ENCODE measurements at places on chromosomes 2 and 18.

DNA sequence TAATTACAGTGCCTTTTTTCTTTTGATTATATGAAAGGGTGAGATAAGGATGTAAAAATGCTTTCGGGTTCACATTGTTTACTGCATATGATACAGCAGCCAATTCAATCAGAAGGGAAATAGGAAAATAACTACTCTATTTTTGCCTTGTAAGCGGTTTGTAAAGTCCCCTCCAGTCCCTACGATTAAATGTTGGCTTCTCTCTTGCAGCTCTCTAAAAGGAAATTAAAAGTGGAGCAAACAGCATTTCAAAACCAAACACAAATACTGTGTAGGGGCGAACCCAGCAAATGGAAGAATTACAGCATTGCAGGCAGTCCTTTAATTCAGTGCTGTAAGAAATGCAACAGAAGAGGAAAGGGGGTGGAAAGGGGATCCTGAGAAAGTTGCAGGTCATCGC, 18.9 kb downstream of the LYPD6B start:
- DNase-seq: no peak

DNA sequence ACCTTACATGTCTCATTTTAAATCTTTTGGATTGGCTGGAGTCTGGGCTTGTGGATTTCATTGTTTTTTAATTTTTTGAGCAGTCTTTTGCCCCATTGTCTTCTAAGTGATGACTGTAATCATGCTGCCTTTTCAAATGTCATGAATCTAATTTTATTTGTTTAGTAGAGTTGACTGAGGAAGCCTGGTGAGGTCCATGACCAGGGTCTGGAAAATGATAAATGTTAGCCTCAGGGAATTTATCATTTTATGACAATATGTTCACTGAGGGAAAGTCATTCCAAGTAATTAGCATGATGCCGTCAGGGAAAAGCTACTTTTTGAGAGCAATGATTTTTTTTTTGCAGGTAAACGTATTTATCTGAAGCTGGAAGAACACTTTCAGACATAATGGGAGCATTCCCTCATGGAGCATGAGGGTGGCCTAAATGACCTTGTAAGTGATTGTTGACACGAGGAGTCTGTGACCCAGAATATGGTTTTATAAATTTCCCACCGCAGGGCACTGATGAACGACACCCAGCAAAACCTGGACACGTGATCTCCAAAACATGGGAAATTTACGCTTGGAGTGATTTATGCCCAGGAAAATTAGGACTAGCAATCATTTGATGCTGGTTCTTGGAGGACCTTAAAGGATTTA, 155.3 kb upstream of the NABP1 start:
- DNase-seq: no peak

DNA sequence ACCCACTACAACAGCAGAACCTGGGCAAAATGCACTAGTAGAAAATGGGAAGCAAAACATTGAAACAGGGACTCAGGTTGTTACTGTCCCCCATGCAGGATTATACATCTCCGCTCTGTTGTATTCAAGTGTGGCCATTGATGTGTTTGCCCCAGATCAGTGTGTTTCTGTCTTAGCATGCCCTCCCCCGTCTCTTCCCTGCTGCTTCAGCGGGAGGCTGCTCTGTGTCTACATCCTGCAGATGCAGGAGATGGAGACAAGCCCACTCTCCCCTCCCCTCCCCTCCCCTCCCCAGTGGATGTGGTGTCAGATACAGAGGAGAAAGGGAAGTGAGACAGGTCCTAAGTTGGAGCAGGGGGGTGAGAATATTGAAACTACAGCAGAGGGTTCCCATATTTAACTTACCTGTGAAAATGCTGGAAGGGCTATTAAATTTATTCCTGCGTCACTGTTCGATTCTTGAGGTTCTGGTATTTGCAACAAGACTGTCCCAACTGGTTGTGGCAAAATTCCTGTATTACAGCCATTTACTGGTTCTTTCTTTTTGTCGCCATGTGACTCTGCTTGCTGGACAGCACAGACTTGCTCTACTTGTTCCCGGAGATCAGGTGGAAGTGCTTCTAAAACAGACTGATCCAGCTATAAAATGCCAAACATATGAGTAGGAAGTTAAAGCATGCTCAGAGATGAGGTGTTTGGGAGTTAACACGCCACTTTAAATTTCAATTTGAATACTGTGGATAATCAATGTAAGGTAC, 67.0 kb downstream of the EIF5B start:
- no peak for DNase-seq

DNA sequence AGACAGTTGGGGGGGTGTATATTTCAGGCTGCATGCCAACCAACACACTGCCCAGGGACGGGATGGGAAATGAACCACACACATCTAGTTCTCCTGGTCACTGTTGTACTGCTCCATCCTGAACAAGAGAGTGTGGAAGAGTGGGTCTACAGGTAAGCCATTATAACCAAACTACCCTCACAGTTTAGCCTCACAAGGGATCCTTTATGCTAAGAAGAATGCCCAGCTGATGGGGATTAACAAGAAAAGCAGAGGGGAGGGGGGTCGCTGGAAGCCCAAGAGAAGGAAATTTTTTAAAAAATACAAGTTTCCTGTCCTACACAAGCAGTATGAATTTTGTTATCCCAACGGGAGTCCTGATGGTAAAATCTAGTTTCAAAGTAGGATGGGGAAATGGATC, 16.1 kb downstream of the SPRED2 start:
- no peak for DNase-seq

- DNase-seq: no peak
These were observed 187.4 kb downstream of the CCDC102B start for GRCh38 chr18:68985172-68985820.

DNA sequence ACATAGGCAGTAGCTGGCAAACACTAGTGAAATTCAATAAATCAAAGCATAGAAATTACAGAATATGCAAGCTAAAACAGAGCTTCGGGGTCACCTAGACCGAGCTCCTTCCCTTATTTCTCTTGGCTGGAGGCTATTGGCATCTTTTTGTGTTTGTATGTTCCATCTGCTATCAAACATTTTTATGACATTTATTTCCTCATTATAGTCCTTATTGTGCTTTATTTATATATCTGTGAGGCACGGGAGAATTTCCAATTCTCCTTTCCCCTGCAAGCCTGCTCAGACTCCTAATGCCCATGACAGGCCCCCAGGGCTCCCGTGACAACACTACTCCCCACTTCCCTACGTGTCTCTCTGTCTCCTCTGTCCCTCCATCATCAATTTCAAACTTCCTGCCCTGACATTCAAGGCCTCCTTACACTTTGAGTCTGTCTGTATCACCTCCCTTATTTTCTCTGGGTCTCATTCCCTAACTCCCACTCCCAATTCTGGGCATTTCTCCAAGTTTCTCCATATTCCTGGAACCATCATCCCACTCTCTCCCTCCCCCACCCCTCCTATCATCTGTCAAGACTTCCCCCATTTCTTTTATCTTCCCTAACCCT, 316.9 kb downstream of the OSR1 start:
- DNase-seq: no peak

- no peak for DNase-seq
These were observed 30.2 kb downstream of the CABLES1 start for GRCh38 chr18:23165271-23166068.

DNA sequence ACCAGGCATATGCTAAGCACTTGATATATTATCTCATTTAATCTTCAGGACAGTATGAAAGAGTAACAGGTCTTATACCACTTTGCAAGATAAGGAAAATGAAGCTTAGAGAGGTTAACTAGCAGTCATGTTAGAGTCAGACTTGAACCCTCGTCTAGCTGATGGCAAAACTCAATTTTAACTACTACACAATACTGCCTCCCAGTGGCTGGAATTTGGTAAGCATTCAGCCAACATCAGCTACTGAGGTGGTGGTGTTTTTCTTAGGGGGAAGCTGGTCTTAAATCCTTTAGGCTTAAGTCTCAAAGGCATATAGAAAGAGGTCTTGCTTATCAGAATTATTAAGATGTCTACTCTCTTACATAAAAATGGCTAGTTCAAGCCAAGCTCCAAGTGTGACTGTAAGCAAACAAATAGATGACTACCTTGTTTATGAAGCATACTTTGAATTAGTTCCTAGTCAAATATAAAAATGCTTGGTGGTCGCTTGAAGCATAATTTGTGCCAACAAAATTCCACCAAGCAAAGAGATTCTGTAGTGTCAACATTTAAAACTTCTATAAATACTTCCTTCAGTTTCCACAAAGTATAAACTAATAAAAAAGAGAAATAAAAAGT, 325.4 kb upstream of the FIGN start:
- no peak for DNase-seq

- DNase-seq: no peak
These were observed 418.8 kb upstream of the NETO1 start for GRCh38 chr18:73286584-73286983.

DNA sequence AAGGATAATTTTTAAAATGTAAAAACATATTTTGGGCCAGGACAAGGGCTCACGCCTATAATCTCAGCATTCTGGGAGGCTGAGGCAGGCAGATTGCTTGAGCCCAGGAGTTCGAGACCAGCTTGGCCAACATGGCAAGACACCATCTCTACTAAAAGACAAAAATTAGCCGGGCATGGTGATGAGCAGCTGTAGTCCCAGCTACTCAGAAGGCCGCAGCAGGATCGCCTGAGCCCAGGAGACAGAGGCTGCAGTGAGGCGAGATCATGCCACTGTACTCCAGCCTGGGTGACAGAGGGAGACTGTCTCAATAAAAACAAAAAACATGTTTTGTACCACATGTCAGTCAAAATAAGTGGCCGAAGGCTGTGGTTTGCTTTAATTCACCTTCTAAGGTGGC, 122.5 kb downstream of the HDAC4 start:
- no peak for DNase-seq

- DNase-seq: no peak
These were observed 463 bp downstream of the PPP1CB start for GRCh38 chr2:28751956-28752630.

- no peak for DNase-seq
These were observed 55.7 kb upstream of the ACKR3 start for GRCh38 chr2:236513956-236514355.

DNA sequence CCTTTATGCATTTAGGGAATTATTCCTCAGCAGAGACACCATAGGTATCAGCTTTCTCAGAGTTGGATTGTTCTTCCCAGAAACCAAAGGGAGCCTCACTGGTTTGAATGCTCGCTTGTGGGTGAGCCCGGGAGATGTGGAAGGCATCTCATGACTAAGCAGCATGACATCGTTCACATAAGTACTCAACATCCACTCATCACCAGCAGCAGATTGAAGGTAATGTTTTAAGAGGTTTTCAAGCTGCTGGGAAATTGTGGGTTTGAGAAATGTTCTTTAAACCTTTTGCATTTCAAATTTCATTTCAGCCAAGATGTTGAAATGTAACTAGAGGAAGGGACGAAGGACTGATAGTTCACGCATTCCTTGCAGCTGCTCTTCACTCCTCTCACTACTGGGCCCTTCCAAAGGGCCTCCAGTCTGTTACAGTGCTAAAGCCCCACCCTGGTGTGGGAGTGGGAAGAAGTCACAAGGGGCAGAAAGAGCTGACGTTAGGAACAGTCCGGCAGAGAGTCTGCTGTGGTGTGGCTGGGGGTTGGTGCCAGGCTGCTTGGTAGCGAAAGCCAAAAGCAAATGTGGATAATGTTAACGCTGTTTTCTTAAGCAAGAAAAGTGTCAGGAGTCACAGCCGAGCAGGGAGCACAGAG, 324.5 kb upstream of the EPHA4 start:
- DNase-seq: no peak

- DNase-seq: no peak
These were observed 12.0 kb downstream of the GPR35 start for GRCh38 chr2:240637116-240637900.

GRCh38 chr2:160621748-160622147, 128.1 kb upstream of the RBMS1 start:
- no peak for DNase-seq

DNA sequence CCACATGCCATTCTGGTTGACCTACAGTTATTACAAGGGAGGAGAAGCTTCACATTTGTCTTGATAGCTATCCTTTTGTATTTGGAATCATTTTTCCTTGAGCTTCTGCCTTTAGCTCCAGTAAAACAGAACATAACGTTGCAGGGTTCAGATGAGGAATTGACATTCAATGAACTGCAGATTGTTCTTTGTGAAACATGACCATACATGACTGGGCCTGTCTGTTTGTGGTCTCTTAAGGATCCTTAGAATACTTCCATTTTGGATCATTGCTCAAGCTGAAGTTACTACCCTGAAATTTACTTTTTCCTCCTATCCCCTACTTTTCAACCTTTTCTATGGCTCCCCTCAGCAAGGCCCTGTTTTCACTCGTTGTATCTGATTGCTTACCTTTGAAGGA, 1281.7 kb upstream of the CELF4 start:
- no peak for DNase-seq

GRCh38 chr2:186130748-186131641, 355.1 kb upstream of the ZC3H15 start:
- no peak for DNase-seq

DNA sequence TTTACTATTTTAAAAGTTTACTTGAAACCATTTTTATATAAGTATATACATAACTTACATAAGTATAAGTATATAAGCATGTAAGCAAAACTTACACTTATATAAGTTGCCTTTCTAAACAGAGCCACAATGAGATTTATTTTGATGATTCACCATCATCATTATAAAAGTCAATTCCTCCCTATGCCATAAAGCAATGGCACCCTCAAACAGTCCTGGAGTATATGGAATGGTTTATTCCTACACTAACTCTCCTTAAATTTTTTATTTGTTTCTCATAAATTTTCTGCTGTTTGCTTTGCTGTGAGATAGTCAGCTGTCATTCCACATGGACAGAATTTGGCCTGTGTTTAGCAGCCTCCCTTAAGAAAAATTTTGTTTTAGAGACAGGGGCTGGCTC, 114.2 kb downstream of the NAB1 start:
- DNase-seq: no peak

GRCh38 chr2:128187032-128187654, 96.1 kb downstream of the UGGT1 start:
- DNase-seq: no peak

- DNase-seq: no peak
These were observed 313.8 kb downstream of the PIK3C3 start for GRCh38 chr18:42268798-42269197.

- no peak for DNase-seq
These were observed 335 bp downstream of the TRAK2 start for GRCh38 chr2:201450954-201451291.

DNA sequence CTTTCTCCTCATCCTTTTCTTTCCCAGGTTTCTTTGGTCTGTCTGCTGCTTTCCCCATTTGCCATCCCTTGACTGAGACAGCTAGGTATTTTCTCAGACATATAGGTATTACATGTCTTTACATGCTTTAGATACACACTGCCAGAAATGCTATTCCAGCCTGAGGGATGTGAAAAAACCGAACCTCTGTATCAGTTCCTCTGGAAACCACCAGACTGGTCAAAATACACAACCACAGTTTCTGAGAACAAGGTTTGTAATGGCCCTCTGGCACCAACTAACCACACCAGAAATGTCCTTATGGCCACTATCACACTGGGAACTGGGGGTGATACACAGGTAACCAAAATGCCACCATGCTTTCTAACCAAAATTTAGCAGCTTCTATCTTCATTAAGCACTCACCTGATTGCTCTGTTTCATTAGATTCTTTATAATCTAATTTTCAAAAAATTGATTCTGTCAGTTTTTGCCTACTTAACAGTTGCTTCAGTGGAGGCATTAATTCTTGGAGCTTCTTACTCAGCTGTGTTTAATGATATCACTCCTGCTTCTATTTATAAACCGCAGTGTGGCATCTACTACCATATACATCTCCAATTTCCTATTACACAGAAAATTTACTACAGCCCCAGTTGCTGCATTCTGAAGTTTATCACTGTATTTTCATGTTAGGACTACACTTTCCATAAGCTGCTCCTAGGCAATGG, 243.5 kb downstream of the WDPCP start:
- DNase-seq: no peak

- DNase-seq: peak; percentile 37
These were observed 66.9 kb upstream of the ZNG1B start for GRCh38 chr2:113370478-113371091.

GRCh38 chr2:11309706-11310105, 34.7 kb downstream of the ROCK2 start:
- no peak for DNase-seq
